ENCODE measurements at places on chromosomes 2 and 18.

DNA sequence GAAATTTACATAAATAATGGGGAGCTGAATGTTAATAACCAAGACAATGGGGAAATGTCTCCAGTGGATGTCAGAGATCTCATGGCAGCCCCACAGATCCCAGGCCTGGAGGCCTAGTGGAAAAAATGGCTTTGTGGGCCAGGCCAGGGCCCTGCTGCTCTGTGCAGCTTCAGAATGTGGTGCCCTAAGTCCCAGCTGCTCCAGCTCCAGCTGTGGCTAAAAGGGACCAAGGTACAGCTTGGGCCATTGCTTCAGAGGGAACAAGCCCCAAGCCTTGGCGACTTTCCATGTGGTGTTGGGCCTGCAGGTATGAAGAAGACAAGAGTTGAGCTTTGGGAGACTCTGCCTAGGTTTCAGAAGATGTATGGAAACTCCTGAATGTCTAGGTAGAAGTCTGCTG lies 658.2 kb downstream of the NUP35 start:
- DNase-seq = no peak

GRCh38 chr2:218230882-218231281 lies 13.9 kb downstream of the ARPC2 start:
- DNase-seq = no peak

DNA sequence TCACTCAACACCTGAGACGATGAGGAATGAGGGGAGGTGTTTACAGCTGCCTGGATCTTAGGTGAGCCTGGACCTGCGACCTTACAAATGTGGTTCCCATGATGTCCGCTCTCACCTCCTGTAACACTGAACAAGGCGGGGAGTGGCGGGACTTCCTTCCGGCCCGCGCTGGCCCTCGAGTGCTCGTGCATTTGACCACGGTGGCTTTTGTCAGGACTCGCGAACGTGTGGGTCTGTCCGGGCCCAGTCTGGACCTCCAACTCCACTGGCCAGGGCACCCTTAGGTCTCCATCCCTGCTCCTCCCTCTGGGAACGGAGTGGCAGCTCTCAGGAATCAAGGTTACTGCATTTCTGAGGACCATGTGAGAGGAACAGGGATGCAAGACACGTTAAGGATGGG lies 263.0 kb upstream of the SALL3 start:
- no peak for DNase-seq

- no peak for DNase-seq
These were observed 61.8 kb downstream of the EFEMP1 start for GRCh38 chr2:55861733-55862132.

- DNase-seq = no peak
These were observed 84.4 kb upstream of the HS6ST1 start for GRCh38 chr2:128402911-128403670.

DNA sequence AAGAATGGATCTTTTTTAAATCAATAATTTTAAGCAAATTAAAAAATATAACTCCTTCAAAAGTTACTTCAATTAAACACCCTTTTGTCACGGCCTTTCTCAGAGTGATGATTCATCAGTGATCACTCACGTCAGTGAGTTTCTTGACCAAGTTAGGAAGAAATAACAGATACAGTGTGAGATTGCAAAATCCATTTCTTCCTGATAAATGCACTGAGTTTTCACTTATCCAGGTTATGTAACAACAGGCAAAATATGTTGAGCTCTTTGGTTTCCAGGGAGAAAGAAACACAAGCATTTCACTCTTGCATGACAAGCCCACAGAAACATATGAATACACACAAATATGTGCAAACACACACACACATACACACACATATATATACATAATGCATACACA lies 195.9 kb upstream of the CYRIA start:
- no peak for DNase-seq

GRCh38 chr18:44725300-44726058 lies 44.8 kb downstream of the SETBP1 start:
- DNase-seq = peak; percentile 21

DNA sequence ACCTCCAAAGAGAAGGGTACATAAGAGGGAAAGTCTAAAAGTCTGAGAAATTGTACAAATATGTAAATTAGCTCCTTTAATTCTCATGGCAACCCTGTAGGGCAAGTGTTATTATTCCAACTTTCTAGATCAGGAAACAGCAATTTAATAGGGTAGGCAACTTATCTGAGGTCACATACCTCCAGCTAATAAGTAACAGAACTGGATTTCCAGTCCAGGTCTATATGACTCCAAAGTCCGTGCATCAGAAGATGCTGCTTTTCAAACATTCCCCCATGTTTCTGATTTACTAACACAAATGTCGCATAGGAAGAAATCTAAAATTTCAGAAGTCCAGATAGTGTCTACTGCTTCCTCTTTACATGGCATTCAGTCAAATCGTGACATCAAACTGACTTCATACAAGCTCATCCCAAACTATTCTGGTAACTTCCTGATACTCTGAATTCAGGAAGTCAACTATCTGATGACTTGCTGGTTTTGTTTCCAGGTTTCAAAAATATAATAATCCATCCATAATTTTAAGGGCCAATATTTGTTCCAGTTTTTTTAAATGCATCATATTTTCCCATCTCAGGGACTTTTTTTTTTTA lies 419.3 kb upstream of the ACVR2A start:
- no peak for DNase-seq

DNA sequence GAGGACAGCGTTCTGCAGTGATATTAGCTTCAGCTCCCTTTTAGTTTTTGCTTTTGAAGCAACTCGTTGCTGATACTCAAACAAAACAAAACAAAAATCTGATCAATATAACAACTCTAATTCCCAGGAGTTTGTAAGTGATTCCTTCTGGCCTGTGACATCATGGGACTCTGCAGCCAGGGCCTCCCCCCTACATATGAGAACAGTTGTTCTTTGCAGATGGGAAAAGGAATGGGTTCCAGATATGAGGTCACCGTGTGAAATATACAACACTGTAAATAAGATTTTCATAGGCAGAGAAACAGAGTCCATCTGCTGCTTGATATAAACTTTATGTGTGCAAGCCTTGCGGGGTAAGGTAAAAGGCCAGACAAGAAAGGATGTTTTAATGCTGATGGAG lies 56.7 kb downstream of the DIS3L2 start:
- DNase-seq = no peak

DNA sequence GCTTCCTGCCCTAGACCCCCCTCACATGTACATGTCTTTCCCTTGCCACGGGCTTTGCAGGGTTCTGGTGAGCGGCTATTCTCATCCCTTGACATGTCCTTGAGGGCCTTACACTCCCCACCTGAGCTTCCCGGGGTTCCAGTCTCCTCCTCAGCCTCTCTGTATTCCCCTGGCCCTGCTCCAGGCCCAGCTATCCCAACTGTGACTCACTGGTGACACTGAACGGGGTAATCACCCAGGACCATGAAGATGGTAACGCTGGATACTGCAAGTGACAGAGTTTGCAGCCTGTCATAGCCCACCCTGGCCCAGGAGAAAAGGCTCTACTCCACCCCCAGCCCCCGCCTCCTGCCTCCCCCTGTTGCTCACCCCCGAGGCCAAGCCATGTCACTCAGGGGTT lies 27.3 kb downstream of the KIF3C start:
- DNase-seq = no peak

DNA sequence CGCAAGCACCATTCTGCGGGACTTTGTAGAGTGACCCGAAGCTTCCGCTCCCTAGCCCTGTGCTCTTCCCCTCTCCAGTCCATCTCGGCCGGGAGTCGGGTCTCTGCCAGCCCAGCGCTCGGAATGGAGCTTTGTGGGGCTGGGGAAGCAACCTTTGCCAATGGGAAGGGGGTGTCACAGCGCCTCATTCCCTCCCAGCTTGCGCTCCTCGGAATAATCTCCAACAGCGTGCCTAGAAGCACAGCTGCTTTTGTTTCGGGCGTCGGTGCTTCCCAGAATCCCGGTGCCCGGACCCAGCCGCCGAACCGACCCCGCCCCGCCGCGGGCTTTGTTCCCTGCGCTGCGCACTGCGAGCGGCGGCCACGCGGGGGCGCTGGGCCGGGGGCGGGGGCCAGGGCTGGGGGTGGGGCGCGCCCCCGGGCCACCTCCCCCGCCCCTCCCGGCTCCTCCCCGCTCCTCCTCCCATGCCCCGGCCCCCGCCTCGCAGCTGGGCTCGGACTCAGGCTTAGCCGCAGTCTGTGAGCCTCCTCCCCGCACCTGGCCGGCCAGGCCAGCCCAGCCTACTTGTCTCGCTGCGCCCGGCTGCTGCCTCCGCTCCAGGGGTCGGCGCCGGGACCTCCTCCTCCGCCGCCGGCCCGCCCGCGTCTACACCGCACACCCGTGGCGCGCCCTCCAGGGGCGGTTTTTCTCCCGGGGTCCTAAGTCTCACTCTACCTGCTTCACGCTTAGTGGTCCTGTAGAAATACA lies 77.7 kb upstream of the SMAD2 start:
- DNase-seq = no peak

DNA sequence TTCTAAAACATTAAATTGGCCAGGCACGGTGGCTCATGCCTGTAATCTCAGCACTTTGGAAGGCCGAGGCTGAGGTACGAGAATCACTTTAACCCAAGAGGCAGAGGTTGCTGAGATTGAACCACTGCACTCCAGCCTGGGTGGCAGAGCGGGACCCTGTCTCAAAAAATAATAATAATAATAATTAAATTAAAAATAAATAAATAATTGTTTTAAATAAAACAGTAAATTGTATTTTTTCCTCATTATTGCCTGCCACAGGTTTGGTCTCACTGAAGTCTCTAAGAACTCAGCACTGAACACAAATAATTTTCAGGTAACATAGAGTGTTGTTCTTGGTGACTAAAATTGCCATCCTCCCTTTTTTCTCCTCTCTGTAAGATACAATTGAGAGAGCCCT lies 19.8 kb downstream of the COL5A2 start:
- DNase-seq = no peak

GRCh38 chr2:168851674-168852320 lies 38.4 kb downstream of the SPC25 start:
- no peak for DNase-seq

GRCh38 chr2:121699421-121700333 lies 37.0 kb downstream of the NIFK start:
- DNase-seq = peak; percentile 78

DNA sequence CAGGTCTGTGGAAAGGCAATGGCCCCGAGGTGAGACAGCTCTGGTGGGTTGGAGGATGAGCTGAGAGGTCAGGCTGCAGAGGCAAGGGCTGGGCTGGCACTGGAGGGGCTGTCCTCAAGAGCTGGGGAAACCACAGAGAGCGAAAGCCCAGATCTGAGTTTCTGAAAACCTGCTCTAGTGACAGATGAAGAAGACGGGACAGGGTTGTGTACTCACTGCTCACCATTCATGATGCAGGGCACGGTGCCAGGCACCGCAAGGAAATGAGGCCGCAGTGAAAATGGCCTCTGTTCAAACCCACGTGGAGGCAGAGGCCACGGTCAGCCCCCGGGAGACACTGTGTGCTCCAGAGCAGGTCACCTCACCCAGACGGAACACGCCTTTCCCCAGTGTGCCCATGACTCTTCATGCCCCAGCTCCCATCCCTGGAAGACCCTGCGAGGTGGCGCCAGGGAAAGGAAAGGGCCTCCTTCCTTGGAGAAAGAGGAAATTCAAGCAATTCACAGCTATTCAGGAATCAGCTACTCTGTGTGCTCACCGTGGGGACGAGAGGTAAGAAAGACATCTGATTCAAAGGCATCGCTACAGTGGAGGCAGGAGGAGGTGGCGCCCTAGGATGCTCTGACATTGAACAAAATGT lies 24.3 kb upstream of the ID2 start:
- no peak for DNase-seq

DNA sequence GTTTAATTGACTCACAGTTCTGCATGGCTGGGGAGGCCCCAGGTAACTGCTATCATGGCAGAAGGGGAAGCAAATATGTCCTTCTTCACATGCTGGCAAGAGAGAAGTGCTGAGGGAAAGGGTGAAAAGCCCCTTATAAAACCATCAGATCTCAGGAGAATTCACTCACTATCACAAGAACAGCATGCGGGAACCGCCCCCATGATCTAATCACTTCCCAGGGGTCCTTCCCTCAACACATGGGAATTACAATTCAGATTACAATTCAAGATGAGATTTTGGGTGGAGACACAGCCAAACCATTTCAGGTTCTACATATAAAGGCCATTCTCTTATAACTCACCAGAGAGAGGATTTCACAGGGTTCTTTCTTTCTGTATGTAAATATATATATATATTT lies 62.9 kb downstream of the VRK2 start:
- DNase-seq = no peak

- no peak for DNase-seq
These were observed 370 bp downstream of the KLHL29 start for GRCh38 chr2:23385351-23385747.

- no peak for DNase-seq
These were observed 184.7 kb downstream of the GFPT1 start for GRCh38 chr2:69202327-69202726.

GRCh38 chr18:33706391-33706790 lies 128.4 kb downstream of the ASXL3 start:
- DNase-seq = no peak

GRCh38 chr18:58714259-58714658 lies 43.0 kb downstream of the MALT1 start:
- no peak for DNase-seq

DNA sequence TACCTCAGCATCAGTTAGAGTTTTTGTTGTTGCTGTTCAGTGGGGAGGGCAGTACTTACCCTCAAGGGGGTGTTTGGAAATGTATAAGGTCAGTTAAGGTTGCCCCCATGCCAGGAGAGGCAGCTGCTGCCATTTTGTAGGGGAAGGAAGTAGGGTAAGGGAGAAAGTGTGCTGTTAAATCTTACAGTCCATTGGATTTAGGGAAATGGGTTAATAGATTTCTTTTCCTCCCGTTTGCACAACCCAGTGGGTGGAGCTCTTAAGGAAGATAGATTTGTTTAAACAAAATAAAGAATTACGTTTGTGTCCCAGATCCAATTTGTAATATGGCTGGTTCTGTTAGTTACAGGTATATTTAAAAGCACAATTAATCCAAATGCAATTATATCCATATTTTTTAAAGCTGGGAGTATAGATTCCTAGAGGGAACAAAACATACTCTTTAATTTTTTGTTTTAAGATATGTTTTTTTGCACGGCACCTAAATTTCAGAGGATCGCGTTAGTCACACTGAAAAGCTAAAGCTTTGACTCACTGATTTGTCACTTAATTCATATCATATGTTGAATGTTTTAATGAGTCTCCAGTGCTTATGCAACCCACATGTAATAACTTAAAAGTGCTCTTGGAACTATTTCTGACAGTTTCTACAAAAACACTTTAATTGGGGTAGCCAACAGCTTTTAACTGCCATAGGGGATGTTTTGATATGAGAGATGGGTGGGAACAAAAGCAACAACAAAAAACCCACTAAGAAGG lies 9.0 kb upstream of the CWC22 start:
- no peak for DNase-seq

- DNase-seq = no peak
These were observed 44.8 kb upstream of the EHBP1 start for GRCh38 chr2:62660582-62661262.

- no peak for DNase-seq
These were observed 44.3 kb downstream of the MAP3K20 start for GRCh38 chr2:173119944-173120343.

Measured in effector memory CD4-positive, alpha-beta T cell (primary cell).